ENCODE measurements at places on chromosomes 2 and 18.

DNA sequence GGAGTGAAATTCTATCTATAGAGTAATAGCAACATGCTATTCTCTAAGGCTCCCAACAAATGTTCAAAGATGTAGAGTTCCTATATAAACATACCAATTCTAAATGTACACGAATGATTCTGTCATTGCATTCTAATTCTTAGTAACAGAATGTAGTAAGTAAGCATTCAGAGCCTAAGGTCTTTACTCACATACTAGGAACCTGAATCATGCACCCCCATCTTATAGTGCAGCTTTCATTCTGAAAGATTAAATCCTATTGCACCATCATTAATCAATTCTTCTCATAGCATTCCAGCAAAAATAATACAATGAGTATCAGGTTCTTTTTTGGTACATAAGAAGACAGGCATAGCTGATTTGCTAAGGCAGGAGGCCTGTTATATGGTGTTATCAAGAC is 230.0 kb downstream of the NCKAP5 start:
- no peaks in the 10 kb centered on the region for H3K4me1 ChIP-seq
- no peak overlapping the region for H3K27ac ChIP-seq
- H3K4me3 ChIP-seq, result no peak overlapping the region
- H3K36me3 ChIP-seq, result no peaks in the 10 kb centered on the region
- peak; percentile 10 for DNase-seq

DNA sequence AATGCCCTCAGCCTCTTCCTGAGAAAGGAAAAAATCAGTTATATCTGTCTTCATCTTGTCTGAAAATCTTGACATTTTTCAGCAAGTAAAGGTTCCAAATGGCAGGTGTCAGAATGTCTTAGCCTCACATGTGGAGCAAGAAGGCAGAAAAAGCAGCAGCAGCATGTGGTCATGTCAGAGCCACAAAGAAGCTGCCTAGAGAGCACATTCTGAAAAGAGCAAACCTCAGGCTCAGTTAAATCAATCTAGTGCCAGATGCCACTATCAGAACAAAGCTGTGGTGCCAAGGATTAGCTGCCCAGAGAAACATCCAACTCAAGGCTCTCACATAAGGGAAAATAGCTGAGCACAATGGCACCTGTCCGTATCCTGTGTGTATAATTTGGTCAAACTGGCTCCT is 105.9 kb downstream of the SRBD1 start:
- DNase-seq, result no peak
- H3K27ac ChIP-seq, result no peak overlapping the region
- no peaks in the 10 kb centered on the region for H3K4me1 ChIP-seq

- peak; percentile 86 for DNase-seq
- H3K27me3 ChIP-seq, result no peaks in the 10 kb centered on the region
- peaks cover 3% of the 10 kb centered on the region for H3K36me3 ChIP-seq
- H3K4me1 ChIP-seq, result peaks cover 41% of the 10 kb centered on the region
- H3K27ac ChIP-seq, result peak overlapping the region; percentile 62
Observed at GRCh38 chr2:159094173-159094737, 125.8 kb downstream of the TANC1 start.

DNA sequence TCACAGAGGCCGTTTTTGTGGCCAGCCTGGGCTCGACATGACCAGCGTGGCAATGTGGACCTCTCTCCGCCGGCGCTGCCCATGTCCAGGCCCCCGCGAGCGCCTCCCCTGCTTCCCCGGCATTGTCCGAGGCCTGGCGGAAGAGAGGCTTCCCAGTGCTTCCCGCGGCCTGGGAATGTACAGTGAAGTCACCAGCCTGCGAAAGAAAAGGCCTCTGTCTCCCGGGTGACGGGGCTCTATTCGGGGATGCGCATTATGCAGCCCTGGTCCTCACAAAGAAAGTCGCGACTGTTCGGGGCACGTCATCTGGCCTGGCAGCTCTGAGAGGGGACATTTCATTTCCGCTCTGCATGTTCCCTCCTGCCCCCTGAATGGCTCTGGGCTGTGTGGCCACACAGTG is 109.2 kb upstream of the AGAP1 start:
- no peaks in the 10 kb centered on the region for H3K4me1 ChIP-seq
- H3K4me3 ChIP-seq, result no peak overlapping the region
- no peaks in the 10 kb centered on the region for H3K27me3 ChIP-seq

GRCh38 chr18:47113796-47114540 is 36.3 kb downstream of the HDHD2 start:
- H3K36me3 ChIP-seq, result peaks cover 7% of the 10 kb centered on the region
- H3K27ac ChIP-seq, result no peak overlapping the region
- no peaks in the 10 kb centered on the region for H3K4me1 ChIP-seq
- H3K27me3 ChIP-seq, result no peaks in the 10 kb centered on the region
- H3K4me3 ChIP-seq, result no peak overlapping the region
- peak; percentile 32 for DNase-seq

DNA sequence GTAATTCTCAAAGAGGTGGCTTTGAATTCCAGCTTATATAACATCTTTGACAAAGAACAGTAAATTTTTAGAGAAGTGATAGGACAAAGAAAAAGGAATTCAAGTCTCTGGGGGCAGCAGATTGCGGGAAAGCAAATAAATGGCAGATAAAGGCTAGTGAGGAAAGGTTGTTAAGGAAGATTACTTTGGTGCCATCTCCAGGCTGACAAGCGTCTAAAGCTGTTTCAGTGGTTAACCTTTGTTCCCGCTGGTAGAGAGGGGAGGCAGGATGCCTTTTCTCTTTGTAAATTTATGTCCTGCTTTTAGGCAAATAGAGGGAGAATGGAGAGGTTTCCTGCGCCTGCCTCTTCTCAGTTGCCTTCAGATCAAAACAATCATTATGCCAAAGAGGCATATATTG is 431.2 kb upstream of the CHST9 start:
- DNase-seq, result no peak
- H3K4me1 ChIP-seq, result no peaks in the 10 kb centered on the region
- no peak overlapping the region for H3K27ac ChIP-seq

- H3K4me3 ChIP-seq, result no peak overlapping the region
- H3K4me1 ChIP-seq, result no peaks in the 10 kb centered on the region
- H3K36me3 ChIP-seq, result no peaks in the 10 kb centered on the region
- DNase-seq, result no peak
- H3K27me3 ChIP-seq, result peaks cover 2% of the 10 kb centered on the region
Observed at GRCh38 chr18:63042351-63042750, 277.2 kb downstream of the BCL2 start.

- DNase-seq, result no peak
- no peak overlapping the region for H3K27ac ChIP-seq
- H3K27me3 ChIP-seq, result no peaks in the 10 kb centered on the region
- no peaks in the 10 kb centered on the region for H3K4me1 ChIP-seq
- no peak overlapping the region for H3K4me3 ChIP-seq
- no peaks in the 10 kb centered on the region for H3K36me3 ChIP-seq
Observed at GRCh38 chr2:143248631-143249030, 119.4 kb downstream of the ARHGAP15 start.

DNA sequence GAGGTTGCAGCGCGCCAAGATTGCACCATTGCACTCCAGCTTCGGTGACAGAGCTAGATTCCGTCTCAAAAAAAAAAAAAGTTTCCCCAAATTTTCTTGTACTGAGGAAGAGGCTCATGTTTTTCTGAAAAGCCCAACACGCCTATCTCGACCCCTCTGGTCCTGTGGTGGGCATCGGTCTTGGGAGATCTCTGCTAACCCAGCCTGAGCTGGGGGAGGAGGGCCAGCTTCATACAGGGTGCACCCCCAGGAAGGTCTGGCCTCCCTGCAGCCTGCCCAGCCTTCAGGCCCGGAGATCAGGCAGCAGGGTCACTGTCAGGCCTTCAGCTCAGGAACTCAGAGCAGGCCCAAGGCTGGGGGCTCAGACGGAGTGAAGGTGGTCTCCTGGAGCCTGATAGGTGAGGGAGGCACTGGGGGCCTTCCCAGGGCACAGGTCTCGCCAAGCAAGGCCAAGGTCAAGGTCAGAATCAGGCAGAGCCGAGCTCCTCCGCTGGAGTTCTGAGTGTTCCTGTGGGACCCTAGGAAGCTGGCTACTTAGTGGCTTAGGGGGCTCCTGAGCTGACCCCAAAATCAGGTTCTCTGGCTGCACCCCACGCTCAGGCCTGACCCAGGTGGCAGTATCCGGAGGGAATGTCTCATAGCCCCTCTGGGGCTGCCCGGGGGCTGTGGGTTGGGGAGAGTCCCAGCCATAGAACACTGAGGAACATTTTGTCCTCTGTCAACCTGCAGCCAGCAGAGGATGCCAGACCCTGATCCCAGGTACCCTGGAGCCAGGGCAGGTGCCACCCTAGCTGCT is 37.9 kb upstream of the SMAD7 start:
- H3K4me3 ChIP-seq, result no peak overlapping the region
- no peaks in the 10 kb centered on the region for H3K36me3 ChIP-seq
- H3K27ac ChIP-seq, result no peak overlapping the region
- DNase-seq, result no peak
- peaks cover 24% of the 10 kb centered on the region for H3K4me1 ChIP-seq

DNA sequence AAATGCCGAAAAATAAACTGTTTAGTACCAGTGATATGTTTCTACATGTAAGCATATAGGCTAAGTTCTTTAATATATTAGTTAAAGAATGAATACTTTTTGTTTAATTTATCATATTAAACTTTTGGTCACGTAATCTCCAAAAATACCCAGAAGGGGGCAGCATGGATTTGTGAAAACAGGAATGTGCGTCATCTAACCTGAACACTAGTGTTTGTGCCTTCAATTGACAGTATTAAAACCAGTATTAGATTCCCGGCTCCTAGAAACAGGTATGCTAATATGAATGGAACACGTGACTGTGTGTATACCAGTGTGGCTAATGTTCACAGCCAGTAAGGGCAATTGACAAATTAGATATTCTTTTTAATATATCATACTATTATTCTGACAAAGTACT is 51.8 kb downstream of the WDR7 start:
- H3K27me3 ChIP-seq, result no peaks in the 10 kb centered on the region
- H3K4me1 ChIP-seq, result no peaks in the 10 kb centered on the region
- H3K4me3 ChIP-seq, result no peak overlapping the region
- H3K27ac ChIP-seq, result no peak overlapping the region

DNA sequence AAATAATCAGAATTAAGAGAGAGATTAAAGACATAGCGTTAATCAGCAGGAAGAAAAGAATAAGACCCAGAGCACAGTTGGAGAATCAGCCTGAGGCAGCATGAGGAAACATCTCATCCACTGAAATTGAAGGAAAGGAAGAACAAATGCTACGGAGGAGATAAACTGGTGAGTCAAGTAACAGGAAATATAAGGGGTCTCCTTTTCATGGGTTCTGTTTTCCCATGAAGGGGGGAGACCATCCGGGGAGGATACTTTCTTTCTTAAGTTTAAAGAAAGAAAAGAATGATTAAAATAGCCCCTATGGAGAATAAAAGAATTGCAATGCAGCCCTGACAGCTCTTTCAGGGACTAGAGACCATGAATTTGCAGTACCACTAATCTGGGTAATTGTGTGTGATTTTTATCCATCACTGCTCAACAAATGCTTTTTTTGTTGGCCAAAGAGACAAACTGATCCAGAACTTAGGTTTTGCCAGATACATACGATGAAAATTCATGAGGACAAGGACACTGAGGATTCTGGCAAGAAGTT is 17.7 kb downstream of the ROCK2 start:
- H3K27me3 ChIP-seq, result no peaks in the 10 kb centered on the region
- peaks cover 3% of the 10 kb centered on the region for H3K4me1 ChIP-seq
- H3K4me3 ChIP-seq, result no peak overlapping the region

DNA sequence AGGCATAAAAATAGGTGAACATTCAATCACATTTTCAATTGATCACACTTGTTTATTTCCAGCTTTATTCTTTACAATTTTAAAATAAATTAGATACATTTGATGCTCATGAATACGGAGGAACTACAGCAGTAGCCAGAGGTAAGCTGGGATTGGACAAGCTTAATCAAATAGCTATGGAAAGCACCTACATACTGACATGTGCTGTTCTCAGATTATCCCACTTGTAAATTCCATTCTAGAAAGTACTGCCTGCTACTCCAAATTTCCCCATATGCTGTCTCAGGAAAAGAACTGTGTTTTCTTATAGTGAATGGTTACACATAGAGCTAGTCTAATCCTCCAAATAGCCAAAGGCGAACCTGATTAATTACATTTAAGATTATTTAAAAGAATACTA is 24.2 kb downstream of the PELI1 start:
- H3K27ac ChIP-seq, result no peak overlapping the region
- no peak for DNase-seq
- H3K4me3 ChIP-seq, result no peak overlapping the region
- H3K4me1 ChIP-seq, result peaks cover 2% of the 10 kb centered on the region
- H3K27me3 ChIP-seq, result no peaks in the 10 kb centered on the region

DNA sequence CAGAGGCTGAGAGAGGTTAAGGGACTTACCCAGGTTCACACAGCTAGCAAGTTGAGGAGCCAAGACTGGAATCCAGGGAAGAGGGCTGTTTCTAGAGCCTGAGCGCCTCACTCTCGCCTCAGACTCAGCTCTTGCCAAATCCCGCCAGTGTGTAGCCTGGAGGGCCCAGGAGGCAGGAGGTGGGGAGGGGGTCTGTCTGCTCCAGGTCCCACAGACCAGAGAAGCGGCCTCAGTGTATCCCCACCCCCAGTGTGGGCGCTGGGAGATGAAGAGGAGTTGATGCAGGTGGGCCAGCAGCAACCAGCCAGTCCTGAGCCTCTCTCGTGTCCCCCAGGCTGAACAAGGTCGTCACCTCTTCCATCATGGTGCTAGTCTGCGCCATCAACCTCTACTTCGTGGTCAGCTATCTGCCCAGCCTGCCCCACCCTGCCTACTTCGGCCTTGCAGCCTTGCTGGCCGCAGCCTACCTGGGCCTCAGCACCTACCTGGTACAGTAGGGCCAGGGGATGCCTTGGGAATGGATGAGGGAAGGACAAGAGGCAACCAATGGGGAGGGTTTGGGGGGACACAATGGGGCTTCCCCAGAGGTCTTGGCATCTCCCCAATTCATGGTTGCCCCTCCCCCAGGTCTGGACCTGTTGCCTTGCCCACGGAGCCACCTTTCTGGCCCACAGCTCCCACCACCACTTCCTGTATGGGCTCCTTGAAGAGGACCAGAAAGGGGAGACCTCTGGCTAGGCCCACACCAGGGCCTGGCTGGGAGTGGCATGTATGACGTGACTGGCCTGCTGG is 5.2 kb upstream of the CTDSP1 start:
- no peaks in the 10 kb centered on the region for H3K27me3 ChIP-seq
- peaks cover 16% of the 10 kb centered on the region for H3K4me1 ChIP-seq
- no peak overlapping the region for H3K4me3 ChIP-seq
- H3K27ac ChIP-seq, result no peak overlapping the region
- no peak for DNase-seq
- no peaks in the 10 kb centered on the region for H3K36me3 ChIP-seq

DNA sequence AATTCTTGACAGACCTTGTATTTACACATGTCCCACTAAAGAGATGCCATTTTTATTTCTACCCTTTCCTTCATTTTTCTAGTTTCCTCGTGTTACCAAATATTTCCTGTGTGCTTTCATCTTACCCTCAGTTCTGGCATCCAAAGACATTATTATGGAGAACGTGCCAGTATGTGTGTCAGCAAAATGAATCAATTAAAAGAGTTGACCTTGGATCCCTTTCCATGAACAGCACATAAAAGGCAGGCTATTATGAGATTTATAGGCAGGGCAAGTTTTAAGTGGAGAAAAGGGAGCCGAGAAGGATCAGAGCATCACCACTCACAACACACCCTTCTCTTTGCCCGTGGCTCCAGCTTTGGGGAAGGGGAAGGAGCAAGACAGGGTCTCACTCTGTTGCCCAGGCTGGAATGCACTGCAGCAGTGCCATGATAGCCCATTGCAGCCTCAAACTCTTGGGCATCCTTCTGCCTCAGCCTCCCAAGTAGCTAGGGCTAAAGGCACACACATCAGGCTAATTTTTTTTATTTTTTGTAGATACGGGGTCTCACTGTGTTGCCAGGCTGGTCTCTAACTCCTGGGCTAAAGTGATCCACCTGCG is 149.9 kb downstream of the GFPT1 start:
- H3K27ac ChIP-seq, result no peak overlapping the region
- H3K4me1 ChIP-seq, result peaks cover 16% of the 10 kb centered on the region
- no peak overlapping the region for H3K4me3 ChIP-seq

Data from fibroblast of lung (primary cell).